ENCODE measurements at places on chromosomes 12 and 14.

GRCh38 chr12:59268295-59268809 is 327.5 kb upstream of the SLC16A7 start:
- DNase-seq = no peak

- no peak for DNase-seq
Observed at GRCh38 chr12:103456006-103456405, 39.8 kb downstream of the C12orf42 start.

- no peak for DNase-seq
Observed at GRCh38 chr14:76597387-76597786, 163.9 kb upstream of the VASH1 start.

GRCh38 chr14:31122921-31123320 is 84.7 kb downstream of the HECTD1 start:
- no peak for DNase-seq

GRCh38 chr14:53596853-53597525 is 359.6 kb downstream of the BMP4 start:
- DNase-seq = no peak

GRCh38 chr14:22812744-22813143 is 2.5 kb downstream of the SLC7A7 start:
- DNase-seq = peak; percentile 35

DNA sequence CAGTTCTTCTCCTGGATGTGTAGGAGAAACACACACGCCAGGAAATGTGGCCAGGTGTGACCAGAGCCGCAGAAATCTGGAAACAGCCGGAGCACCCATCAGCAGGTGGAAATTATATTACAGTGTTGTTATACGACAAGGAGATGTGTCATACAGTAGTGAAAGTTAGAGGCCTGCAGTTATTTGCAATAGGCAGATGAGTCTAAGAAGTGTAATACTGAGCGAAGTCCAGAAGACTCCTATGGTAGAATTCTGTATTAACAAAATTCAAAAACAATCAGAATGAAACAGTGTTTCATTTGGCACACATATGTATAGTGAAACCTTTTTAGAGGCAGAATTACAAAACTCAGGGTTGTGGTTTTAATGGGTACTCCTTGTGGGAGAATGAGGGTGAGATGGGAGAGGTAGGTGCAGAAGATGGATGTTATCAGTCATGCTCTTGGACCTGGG is 39.3 kb upstream of the AMN start:
- DNase-seq = no peak

DNA sequence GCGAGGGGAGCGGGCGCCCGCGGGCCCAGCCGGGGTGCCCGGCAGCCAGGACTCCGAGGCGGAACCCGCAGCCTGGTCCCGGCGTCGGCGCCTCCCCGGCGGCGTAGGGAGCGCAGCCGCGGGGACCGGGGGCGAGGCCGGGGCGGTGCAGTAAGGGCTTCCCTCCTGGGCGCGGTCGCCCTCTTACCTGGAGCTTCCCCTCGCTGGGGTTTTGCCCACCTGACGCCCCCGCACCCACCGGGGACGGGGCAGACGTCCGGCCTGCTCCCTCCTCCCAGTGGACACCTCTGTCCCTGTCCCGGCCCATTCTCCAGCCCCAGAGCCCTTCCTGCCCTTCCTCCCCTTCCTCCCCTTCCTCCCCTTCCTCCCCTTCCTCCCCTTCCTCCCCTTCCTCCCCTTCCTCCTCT is 413 bp upstream of the TUBA1C start:
- peak; percentile 32 for DNase-seq

- no peak for DNase-seq
Observed at GRCh38 chr12:71128191-71128788, 29.5 kb downstream of the TSPAN8 start.

DNA sequence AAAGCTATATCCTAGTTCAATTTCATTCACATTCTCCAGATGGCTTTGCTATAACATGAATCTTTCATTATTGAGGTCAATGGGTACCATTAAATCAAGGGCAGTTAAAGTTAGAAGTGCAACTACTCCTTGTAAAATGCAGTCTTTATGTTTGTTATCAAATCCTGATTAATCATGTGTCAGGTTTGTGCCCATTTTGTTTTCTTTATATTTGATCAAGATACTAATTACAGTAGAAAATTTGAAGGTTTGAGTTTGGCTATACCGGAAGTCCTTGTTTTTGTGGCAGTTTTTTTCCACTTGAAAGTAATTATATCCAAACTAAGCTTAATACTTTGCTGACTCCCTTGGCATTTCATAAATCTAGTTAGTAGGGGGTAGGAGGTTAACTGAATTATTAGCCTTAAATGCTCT is 513.0 kb downstream of the DIO2 start:
- no peak for DNase-seq

DNA sequence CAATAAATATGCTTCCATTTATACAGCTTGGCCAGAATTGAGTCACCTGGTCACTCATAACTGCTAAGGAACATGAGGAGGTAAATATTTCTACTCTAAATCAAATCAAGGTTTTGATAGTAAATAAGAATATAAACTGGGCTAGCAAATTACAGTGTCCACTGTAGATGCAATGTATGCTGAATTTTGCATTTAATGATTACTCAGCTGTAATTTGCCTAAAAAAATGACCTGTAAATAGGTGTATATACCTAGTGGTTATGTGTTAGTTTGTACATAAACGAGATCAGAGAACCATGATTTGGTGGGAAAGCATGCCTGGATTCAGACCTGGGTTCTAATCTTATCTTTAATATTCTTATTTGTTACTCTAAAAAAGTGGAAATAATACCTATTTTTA is 76.6 kb upstream of the CNTN1 start:
- DNase-seq = no peak

DNA sequence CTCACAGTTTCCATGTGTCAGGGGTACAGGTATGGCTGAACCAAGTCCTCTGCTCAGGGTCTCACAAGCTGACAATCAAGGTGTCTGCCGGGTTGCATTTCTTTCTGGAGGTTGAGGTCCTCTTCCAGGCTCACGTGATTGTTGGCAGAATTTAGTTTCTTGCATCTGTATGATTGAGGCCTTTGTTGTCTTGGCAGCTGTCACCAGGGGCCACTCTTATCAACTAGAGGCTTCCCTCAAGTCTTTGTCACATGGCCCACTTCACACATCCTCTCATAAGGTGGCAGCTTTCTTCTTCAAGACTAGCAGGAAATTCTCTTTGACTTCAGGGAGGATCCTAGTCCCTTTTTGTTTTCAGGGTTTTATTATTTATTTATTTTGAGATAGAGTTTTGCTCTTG is 46.0 kb upstream of the FOS start:
- DNase-seq = no peak

GRCh38 chr12:2034633-2035430 is 18.0 kb upstream of the CACNA1C start:
- peak; percentile 79 for DNase-seq

DNA sequence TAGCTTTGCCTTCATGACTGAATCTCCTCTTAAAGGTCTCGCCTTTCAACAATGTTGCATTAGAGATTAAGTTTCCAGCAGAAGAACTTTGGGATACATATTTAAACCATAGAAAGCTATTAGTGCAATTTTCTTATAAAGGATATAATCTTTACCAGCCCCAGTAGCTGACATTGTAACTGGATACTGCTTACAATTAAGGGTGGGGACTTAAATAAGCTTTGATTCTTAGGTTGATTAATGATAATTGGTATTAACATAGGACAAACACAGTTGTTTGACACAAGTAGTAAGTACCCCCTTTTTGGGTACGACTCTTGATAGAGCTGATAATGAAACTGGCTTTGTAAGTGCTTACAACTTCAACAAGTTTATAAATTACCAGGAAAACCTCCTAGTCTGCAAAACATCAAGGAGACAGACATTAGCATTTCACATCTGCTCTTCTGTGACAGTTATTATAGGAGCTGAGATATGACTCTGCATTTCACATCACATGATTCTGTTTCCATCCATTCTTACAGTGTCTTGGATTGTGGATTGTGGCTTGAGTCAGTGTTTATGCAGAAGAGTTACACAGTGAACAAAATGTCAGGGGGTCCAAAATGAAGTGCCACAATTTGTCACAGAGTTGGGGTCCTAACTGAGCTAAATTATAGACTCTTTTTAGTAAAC is 249.1 kb upstream of the E2F7 start:
- DNase-seq = no peak

DNA sequence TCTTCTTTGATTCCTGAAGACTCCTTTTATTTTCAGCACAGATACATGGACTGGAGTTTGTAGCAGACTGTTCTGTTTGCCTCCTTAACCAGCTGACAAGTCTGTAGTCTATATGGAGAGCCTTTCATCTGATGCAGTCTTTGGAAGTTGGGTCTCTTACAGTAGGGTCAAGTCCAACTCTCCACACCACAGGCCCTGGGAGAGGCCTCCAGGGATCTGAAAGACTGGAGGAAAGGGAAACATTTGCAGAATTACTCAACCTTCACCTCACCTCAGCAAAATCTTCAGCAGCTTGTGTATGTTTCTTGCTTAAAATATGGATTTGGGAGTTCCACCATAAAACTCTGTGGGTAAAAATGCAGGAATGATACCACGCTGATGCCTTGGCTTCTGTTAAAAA is 188.4 kb downstream of the MSRB3 start:
- DNase-seq = no peak

GRCh38 chr12:119447126-119447525 is 112.6 kb downstream of the CCDC60 start:
- DNase-seq = no peak

GRCh38 chr14:95386536-95387095 is 66.9 kb upstream of the CLMN start:
- DNase-seq = peak; percentile 71

GRCh38 chr12:106892075-106892474 is 63.6 kb upstream of the TMEM263 start:
- no peak for DNase-seq

DNA sequence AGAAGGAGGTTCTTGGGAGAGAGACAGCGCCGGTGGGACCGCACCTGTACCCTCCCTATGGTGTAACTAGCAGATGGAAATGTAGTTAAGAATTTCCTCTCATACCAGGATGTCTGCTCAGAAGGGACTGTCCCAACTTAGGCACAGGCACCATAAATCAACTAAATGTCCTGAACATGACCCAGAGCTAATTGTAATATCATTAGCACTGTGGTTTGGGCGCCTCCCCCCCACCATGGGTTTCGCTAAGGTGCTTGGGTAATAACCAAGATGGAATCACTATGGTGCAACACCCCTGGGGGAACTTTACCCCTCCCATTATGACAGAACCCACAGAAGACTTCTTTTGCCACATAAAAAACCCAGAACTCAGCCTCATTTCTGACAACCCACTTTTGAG is 15.9 kb downstream of the ZNF641 start:
- peak; percentile 23 for DNase-seq

GRCh38 chr14:99062772-99063418 is 209.1 kb downstream of the BCL11B start:
- no peak for DNase-seq

- no peak for DNase-seq
Observed at GRCh38 chr12:100213016-100213891, 12.6 kb downstream of the ACTR6 start.

- no peak for DNase-seq
Observed at GRCh38 chr14:39343614-39344013, 88.6 kb downstream of the FBXO33 start.

GRCh38 chr12:4156317-4156716 is 117.2 kb upstream of the CCND2 start:
- DNase-seq = no peak

- DNase-seq = no peak
Observed at GRCh38 chr12:54489857-54490256, 7.7 kb upstream of the NCKAP1L start.

- no peak for DNase-seq
Observed at GRCh38 chr12:73677520-73678291, 859.9 kb upstream of the ATXN7L3B start.

DNA sequence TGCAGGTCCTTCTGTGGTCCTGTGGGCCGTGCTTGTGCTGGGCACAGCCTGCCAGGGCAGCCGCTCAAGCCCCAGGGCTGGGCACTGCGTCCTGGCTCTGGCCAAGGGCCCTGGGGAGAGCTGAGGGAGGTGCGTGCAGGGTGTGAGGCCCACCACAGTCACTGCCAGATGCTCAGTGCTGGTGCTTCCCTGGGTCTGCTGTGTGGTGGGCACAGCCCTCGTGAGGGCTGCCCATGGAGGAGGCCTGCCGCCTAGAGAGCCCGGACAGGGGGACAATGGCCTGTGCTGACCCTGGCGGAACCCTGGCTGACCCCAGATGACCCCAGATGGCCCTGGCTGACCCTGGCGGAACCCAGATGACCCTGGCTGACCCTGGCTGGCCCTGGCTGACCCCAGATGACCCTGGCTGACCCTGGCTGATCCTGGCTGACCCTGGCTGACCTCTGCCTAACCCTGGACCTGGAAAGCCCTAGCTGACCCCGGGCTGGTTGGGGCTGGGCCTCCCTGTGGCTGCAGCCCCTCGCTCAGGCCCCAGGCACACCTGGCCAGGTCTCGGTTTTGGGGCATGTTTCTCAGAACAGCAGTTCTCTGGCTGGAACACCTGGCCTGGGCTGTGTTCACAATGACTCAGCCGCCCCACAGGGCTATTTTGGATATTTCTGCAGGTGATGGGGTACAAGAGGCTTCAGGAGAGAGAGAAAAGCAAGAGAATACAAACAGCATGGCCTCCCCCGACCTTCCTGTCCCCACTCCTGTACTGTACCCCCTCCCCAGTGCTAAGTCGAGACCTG is 55.4 kb downstream of the TMEM121 start:
- DNase-seq = no peak

GRCh38 chr12:32718926-32719325 is 36.8 kb downstream of the YARS2 start:
- no peak for DNase-seq

DNA sequence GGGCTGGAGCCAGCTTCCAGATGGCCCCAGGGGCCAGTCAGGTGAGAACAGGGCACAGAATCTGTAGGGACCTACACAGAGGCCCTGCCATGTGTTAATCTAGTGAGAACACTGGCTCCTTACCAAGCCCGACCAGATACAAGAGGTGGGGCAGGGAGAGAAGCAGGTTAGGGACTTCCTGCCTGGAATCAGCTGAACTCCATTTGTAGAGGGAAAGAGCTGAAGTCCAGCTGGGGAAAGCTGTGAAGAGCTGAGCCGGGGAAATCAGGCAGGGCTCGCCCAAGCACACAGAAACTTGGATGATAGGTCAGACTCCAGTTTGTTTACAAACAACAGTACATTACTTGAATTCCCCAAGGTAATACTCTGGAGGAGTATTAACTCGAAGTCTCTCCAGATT is 46.7 kb downstream of the PTGER2 start:
- no peak for DNase-seq

DNA sequence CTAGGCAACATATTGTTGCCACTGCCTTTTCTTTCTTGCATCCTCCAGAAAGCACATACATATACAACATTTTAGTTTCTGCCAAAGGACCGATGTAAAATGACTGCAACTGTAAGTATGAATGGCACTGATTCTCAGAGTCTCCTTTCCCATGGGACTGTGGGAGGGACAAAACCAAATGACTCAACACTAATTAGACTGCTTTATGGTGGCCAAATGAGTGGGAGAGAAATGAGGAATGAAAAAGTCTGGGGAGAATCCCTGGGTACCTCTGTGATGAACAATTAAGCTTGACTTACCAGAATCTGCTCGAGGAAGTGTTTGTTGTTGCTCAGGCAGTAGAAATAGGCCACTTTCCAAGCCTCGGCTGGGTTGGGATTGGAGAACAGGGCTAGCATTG is 10.1 kb downstream of the ZFYVE26 start:
- DNase-seq = peak; percentile 16

GRCh38 chr12:27048822-27049752 is 26.7 kb downstream of the MED21 start:
- peak; percentile 26 for DNase-seq

All from inflammatory macrophage treated with lipopolysaccharide for 4 hours (primary cell).